Stimulated activated CD8-positive, alpha-beta memory T cell treated with anti-CD3 and anti-CD28 coated beads, Interleukin-7, amount 100 ng/mL, for 48 hours (primary cell): ENCODE measurements at places on chromosomes 11 and 22.

GRCh38 chr22:34380532-34380931 is 460.3 kb upstream of the LARGE1 start:
- DNase-seq, result no peak

GRCh38 chr11:127902382-127902781 is 685.0 kb downstream of the ETS1 start:
- DNase-seq, result no peak

DNA sequence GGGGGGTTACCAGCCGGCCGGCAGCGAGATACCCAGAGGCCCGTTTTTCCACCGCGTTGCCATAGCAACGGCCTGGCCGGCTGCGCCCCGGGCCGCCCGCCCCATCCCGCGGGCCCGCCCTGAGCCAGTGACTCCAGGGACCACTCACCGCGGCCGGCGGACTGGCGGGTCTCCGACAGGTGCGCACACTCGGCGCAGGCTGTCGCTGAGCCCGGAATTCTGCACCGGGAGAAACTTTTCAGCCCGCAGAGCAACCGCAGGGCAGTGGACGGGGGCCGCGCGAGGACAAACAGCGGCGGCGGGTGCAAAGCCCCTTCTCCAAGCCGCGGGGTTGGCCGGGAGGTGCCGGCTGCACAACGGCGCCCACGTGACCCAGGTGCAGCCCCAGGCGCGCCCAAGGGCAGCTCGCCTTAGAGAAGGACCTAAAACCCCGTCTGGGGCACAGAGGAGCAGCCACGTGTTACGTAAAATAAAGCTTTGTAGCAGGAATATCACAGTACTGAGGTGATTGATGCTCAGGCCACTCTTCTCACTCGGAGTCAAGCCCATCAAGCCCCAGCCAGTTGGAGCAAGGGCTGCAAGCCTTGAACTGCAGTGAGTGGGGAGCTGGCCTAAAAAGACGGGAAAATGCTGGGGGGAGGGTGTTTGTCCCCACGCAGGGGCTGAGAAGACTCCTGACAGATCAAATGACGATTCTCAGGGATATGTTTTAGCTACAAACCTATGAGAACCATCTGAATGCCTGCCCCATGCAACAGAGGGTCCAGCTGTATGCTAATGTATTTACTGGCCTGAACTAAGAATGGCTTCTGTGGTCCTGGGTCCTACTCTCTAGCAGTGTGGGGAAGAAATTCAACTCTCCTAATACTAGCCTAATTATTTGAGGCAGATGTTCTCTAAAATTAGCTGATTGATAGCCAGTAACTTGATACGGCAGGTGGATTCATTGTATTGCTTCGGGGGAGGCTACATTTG is at the start of gene STK33:
Gene STK33, minus strand, starts transcription at position 294 of the 975 bp plus-strand sequence. CDS start 119,323 bp downstream, outside the sequence.
- peak; percentile 24 for DNase-seq

DNA sequence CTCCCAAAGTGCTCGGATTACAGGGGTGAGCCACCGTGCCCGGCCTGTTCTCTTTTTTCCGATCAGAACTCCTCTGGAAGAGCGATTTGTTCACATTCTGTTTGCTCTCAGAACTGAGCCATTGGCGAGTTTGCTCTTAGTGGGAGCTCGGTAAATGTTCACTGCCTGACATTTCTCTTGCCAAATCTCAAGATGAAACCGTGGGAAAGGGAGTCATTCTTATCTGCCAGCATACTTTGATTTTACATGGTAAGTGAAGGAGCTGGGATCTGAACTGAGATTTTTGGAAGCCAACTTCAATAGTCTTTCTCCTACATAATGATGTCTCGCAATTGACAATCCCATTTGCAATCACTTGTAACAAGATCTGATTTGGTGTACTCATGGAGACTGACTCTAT is 445.8 kb upstream of the ISX start:
- no peak for DNase-seq

GRCh38 chr11:2175659-2176058 is 4.0 kb upstream of the TH start:
- DNase-seq, result no peak

DNA sequence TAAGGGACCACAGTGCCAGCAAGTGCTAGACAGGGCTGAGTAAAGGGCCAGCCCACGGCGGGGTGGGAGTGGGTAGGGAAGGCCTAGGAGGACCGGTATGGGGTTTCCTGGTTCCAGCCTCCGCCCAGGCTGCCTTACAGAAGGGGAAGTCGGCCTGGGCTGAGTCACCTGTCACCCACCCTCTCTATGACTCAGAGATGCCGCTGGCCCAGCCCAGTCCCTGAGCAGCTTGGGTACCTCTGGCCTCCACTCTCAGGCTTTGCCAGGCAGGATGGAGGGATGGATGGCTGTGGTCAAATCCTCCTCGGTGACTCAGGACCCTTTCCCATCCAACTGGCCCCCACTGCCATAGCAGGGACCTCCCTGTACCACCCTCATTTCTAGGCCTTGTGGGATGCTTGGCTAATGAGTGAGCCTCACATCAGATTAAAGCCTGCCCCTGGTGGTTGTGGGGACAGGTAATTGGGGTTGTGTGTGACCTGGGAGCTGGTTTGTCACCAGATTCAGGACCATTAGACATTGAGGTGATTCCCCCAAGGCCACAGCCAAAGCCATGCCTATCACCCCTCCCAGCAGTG is 13.9 kb downstream of the SLC35E4 start:
- peak; percentile 90 for DNase-seq

DNA sequence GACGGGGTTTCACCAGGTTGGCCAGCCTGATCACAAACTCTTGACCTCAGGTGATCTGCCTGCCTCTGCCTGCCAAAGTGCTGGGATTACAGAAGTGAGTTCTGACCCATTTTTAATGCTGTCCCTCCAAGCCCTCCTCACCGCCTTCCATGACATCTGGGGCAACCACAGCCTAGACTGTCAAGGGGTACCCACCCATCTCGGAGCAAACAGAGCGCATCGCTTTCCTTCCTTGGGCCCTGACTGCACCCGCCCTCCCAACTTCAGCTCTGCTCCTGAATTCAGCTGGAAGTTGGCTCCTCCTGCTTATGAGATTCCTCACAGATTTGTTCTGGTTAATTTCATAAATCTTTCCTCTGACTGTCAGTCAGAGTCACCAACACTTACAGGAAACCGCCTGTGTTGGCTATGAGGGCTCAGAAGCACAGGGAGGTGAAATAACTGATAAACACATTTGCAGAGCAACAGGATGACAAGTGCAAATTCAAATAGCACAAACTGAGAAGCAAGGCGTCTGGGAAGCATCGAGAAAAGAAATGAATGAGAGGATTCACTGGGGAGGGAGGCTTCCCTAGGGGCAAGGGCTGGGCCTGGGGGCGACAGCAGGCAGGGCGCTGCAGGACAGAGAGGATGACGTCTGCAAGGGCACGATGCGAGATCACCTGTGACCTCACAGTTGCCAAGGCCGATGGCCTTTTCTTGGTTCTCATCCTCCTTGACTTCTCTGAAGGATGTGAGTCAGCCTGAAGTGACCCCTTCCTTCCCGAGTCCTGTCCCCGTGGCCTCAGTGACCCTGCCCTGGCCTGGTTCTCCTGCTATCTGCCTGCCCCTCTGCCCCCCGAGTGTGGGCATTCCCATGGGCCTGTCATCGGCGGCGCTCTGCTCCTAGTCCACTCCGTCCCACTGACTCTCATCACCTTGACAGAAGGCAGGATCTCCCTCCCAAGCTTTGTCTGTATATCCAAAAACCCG is 6.1 kb downstream of the IFT27 start:
- DNase-seq, result no peak

GRCh38 chr11:71433648-71434450 is 14.3 kb downstream of the DHCR7 start:
- DNase-seq, result no peak

DNA sequence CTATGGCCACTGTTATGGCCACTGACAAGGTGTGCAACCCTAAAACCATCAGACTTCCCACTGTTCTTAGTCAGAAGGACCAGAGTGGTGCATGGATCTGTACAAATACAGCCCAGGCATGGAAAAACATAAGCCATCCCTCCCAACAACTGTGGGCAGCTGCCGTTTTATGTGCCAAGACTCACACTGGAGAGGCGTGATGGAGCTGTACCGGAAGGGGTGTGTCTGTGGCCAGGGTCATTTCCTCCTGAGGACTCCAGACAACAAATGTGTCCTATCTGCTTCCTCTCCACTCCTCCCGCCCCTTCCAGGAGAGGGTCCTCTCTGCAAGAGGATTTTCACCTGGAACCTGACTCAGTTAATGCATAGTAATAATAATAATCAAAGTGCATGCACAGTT is 29.5 kb downstream of the KCNJ1 start:
- no peak for DNase-seq

DNA sequence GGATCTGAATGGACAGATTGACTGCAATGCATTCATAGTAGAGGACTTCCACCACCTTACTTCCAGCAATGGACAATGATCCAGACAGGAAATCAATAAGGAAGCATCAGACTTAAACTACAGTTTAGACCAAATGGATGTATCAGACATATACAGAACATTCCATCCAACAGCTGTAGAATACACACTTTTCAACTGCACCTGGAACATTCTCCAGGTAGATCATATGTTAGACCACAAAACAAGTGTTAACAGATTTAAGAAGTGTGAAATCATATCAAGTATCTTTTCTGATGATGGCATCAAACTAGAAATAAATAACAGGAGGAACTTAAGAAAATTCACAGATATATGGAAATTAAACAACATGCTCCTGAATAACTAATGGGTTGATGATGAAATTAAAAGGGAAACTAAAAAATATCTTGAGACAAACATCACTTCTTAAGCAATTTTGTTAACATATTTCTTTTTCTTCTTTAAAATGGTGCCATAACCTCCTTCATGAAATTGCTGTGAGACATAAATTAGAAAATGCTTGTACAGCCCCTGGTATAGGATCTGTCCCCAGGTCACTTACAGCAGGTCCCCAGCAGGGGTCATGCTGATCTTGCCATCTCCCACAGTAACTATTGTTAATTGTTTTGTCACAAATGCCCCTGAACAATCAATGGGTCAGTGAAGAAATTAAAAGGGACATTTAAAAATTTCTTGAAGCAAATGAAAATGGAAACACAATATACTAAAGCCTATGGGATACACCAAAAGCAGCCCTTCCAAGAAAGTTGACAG is 100.0 kb upstream of the OR4B1 start:
- DNase-seq, result no peak

- peak; percentile 51 for DNase-seq
Measured at GRCh38 chr11:76380159-76380976, 564 bp downstream of the THAP12 start.

- DNase-seq, result no peak
Measured at GRCh38 chr11:126339863-126340434, 15.5 kb upstream of the ST3GAL4 start.

GRCh38 chr11:64305075-64305690 is at the start of gene ESRRA:
Gene ESRRA (plus strand): TSS chr11:64305524. CDS start chr11:64307180, 1,656 bp downstream.
- peak; percentile 99 for DNase-seq

DNA sequence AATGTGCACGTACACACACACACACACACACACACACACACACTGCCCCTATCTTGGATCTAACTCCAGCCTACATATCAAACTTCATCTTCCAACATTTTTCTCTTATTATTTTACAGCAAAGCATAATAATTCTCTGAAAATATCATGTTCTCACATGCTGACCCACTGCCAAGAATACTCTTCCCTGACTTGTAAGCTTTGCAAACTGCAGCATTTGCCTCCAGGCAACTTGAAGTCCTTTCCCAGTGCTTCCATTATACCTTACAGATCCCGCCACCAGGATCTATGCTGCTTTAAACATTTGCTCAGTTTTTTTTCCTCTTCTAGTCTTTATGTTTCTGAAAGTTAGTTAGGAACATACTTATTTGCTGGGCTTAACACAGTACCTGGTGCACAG is 483.3 kb upstream of the ARHGAP42 start:
- no peak for DNase-seq

DNA sequence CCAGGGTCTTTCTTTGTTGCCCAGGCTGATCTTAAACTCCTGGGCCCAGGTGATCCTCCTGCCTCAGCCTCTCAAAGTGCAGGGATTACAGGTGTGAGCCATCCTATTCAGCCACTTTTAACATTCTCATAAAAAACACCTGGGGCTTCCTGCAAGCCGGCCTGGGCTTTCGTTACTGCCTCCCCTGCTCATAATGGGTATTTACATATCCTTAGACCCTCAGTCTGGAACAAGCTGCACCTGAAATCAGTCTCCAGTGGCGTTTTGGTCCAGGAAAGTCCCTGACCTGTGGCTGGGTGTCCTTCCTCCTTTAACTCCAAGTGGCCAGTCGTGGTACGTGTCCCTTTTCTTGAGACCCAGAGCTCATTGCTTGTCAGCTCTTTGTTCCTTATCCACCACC is 320.7 kb downstream of the TMEM135 start:
- no peak for DNase-seq

GRCh38 chr11:22130462-22131053 is 62.3 kb upstream of the ANO5 start:
- no peak for DNase-seq

DNA sequence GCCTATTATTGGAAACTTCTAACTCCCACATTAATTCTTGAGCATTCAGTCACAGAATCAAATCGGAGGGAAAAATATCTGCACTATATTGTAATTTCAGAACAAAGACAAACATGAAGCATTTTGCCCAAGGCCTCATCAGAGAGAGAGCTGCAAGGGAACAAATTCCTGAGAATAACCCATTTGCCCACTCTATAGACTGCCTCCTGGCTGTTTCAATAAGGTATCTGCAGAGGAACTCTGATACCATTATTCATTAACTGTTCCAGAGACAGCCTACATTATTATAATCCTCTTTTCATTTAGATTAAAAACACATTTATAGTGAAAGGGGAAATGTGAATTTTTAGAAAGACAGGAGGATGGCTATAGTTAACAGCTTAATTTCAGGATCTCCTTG is 663.9 kb downstream of the DLG2 start:
- DNase-seq, result no peak

DNA sequence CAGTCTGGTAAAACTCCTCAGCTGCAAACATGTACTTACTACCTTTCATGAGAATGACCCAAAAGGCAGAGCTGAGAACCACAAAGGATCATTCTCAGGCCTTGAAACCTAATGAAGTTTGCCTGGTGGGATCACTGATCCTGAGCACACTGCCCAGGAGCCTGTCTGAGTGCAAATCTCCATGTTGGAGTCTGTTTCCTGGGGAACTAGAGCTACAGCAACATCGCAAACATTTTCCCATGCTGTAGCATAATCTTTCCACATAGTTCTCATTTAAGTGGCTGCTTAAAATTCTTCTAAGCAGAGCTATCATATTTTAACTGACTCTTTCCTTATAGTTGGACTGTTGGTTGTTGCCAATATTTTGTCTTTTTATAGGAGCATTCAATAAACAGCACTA is 58.5 kb downstream of the GUCY1A2 start:
- DNase-seq, result no peak

DNA sequence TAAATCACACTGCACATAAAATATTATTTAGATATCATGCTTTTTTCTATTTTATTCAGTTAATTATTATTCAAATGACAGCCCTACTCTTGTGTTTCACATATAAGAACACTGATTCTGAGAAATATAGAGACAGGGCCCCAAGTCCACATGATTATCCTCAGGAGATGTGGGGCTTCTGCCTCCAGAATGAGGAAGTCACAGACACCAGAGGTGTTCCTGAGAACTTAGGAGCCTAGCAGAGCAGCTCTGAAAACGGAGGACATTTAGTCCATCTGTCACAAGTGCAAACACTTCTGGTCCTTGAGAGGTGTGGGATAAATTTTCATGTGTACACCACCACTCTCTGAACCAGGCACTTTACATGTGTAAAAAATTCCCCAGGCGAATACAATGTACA is 26.2 kb downstream of the TRIM66 start:
- DNase-seq, result no peak
